ENCODE measurements at places on chromosomes 11 and 22.

DNA sequence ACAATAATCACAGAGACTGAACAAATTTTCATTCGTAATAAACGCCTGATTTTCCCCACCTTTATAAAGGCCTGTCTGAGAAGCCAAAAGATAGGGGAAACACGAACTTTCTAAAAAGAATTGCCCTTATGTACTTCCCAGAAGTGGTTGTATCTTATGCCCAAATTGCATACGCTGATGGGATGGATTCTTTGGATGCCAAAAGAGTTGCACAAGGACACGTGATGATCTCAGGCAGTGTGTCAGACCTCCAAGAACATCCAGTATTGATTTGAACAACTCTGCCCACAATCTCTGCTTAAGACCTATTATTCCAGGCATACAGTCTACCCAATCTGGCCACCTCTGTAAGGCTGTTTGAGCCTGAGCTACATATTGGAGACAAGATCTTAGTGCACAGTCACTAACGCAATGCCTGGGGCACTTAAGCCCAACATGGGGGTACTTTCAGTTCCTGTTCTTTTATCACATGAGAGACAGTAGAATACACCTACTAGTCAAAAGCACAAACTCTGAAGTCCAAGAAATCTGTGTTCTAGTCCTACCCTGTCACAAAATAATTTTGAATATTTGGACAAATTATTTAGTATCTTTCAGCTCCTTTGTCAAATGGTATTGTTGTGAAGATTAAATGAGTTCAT is 38.9 kb downstream of the OR10A6 start:
- DNase-seq, result no peak

DNA sequence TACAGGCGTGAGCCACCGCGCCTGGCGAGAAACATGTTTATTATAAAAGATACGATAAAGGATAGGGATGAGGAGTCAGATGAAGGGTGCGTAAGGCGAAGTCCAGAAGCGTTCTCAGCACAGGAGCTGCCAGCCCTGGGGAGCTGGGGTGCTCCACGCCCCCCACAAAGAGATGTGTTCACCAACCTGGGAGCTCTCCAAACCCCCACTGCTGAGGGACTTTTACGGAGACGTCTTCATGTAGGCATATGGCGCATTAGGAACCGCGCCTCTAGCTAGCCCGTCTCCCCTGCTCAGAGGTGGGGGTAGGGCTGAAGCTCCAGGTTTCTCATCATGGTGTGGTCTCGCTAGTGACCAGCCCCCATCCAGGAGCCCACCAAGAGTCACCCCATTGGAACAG is 8.4 kb upstream of the ZBED4 start:
- no peak for DNase-seq

GRCh38 chr11:16299390-16299789 is 57.0 kb downstream of the SOX6 start:
- DNase-seq, result no peak

DNA sequence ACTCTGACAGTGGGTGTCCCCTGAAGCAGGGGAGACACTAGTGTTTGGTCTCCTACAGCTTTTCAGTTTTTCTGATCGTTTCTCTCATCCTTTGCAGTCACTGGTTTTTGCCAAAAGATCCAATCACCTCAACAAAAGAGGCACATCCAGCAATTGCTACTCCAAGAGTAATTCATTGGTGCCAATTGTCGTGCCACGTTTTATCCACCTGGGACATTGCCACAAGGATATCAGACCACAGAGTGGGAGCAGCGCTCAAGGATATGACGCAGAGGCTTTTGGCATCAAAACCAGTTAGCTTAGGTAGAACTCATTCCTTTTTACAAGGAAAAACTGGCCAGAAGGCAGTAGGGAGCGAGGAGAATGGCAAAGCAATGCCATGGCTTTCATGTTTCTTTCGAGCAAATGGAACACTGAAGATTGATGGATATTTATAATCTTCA is 40.9 kb upstream of the BLID start:
- no peak for DNase-seq

GRCh38 chr22:28498044-28498443 is 181.6 kb downstream of the TTC28 start:
- no peak for DNase-seq

DNA sequence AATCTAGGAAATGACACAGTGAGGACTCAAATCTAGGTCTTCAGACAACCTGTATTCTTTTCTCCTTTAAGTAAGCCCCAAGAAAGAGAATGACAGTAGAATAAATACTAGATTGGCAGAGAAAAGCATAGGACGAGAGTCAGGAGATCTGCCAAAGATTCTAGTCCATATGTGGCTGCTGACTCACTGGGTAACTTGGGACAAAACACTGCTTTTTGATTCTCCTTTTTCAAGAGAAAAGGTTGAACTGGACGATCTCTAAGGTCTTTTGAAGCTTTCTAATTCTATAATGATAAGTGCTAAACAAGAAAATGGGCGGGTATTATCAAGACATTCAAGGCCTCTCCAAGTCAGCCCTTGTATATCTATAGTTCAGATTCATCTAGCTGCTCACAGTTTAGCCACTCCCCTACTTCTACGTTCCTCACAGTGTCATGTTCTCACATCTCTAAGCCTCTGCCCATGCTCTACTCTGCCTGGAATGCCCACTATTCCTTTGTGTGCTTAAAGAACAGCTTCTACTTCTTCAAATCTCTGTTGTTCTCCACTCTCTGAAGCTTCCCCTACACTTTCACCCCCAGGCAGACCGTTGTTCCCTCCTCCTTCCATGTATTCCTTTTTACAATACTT is 53.0 kb downstream of the RELT start:
- DNase-seq, result no peak

- DNase-seq, result no peak
These were observed 30.9 kb downstream of the EIF3F start for GRCh38 chr11:8017894-8018483.

DNA sequence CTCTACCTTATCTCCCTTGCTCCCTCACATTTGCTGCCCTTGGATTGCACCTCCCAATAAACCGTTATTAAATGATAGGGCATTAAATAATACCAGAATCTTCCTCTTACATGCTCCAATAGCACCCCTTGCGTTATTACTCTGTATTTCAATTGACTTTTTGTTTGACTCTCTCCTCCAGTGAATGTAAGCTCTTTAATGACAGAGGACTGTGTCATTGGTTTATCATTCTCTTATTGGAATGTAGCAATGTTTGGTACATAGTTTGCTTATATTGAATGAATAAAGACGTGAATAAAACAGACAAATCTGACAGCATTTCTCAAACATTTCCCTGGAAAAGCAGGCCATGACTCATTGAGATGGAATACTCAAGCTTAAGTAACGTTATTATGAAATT is 8.7 kb upstream of the MPEG1 start:
- DNase-seq, result no peak

DNA sequence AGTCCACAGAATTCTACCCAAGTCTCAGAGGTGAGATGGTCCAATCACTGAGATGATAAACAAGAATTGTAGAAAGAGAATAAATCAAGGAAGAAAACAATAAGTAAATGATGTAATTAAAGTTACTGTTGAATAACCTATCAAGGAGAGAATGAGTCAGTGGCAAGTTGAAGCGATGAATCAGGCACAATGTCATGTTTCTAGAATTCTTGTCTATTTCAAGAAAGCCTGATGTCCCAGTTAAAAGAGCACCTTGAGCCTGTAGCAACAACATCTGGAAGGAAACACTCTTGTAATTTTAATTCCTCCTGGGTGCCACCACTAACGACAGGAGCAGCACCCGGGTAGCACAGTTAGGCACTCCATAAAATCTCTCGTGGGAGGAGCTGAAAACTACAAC is 67.9 kb upstream of the SLC35C1 start:
- no peak for DNase-seq

GRCh38 chr11:12187399-12187798 is 77.0 kb downstream of the MICAL2 start:
- no peak for DNase-seq

GRCh38 chr11:20015529-20016427 is 144.5 kb downstream of the DBX1 start:
- DNase-seq, result no peak

- DNase-seq, result no peak
These were observed 447.1 kb downstream of the TBC1D22A start for GRCh38 chr22:47209547-47210023.

DNA sequence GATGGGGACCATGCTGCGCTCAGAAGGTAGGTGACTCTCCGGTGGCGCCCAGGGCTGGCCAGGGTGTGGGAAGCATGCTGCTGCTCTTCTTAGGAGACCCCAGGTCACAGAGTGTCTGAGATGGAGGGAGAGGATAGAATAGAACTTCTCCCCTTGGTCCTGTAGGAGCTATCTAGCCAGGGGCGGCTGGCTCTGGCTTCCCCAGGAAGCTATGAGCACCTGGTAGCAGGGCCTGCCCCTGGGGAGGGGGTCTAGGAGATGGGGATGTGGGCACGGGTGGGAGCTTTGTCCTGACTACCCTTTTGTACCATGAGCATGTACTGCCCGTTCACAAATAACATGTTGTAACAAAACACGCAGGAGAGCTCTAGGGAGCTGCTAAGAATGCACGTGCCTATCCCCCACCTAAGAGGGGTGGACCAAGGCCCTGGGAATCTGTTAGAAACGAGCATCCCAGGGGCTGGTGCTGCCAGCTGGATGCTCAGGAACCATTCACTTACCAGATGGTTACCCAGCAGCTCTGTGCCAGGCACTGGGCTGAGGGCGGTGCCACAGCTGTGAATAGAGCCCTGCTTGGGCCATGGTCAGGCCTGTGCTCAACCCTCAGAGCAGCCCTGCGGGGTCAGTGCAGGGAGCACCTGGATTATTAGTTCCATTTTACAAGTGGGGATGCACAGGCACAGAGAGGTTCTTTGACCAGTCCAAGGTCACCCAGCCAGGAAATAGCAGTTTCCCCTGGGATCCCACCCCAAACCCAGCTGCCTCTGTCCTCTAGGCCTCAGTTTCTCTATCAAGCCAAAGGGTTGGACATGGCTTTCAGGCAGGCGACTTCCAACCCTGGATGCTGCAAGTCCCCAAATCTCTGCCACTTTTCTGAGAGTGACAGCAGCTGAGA is 2.2 kb downstream of the SLC39A13 start:
- DNase-seq, result no peak

GRCh38 chr11:110878513-110878912 is 166.3 kb upstream of the ARHGAP20 start:
- DNase-seq, result no peak

GRCh38 chr22:27222178-27222577 is 564.8 kb downstream of the MIAT start:
- DNase-seq, result no peak

GRCh38 chr11:120801801-120802689 is 221.9 kb upstream of the TBCEL start:
- DNase-seq, result no peak

Measured in cortex of kidney (tissue), 1 donor.